ENCODE measurements at places on chromosomes 5 and 9. TPM values are rescaled to one million over a fixed set of nuclear protein-coding genes. Genes with fewer than 3 reads are reported as not detected.

GRCh38 chr9:76322810-76323209 is 71.4 kb downstream of the RFK start:
- no peak overlapping the region for H3K4me3 ChIP-seq
- no peak overlapping the region for H3K27ac ChIP-seq
- no peak for DNase-seq
- no peaks in the 10 kb centered on the region for H3K27me3 ChIP-seq
- H3K36me3 ChIP-seq = no peaks in the 10 kb centered on the region

GRCh38 chr9:136769710-136770191 is 5.4 kb upstream of the LCN15 start:
- peaks cover 5% of the 10 kb centered on the region for H3K27me3 ChIP-seq
- no peak overlapping the region for H3K27ac ChIP-seq
- H3K36me3 ChIP-seq = no peaks in the 10 kb centered on the region
- DNase-seq = peak; percentile 32

DNA sequence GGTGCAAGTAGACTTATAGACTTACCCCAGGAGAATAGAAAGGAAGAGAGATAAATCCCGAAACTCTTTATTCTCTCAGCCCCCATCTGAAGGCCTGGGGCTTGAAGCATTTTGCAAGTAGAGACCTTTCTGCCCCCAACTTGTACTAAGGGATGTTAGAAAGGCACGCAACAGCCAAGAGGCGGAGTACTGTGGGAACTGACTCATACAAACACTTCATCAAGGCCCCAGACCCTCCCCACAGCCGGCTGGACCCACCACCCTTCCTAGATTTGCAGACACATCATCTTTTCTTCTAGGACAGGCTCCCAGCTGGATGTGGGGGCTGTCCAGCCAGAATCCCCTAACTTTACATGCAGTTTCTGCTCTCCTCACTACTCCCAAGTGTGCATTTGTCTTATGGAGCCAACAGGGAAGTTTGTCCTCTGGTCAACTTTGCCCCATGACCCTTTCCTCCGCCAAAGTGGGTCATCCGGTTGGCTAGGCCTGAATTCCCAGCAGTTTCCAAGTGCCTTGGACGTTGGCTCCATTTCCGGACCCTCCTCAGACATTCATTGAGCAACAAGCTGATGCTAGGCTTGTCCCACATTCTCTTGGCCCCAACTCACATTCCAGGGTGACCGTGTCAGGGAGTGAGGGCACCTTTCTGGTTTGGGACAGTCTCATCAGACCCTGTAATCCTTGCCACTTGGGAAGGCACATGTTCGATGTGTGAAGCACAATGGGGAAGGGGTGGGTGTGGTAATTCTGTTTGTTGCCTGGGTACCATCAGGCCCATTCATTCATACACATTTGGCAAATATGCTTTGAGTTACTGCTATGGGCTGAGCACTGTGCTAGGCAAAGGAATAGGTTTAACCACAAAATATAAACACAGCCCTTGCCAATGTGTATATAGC is 64.6 kb downstream of the ABLIM3 start:
- H3K27ac ChIP-seq = no peak overlapping the region
- H3K27me3 ChIP-seq = no peaks in the 10 kb centered on the region
- H3K4me1 ChIP-seq = no peaks in the 10 kb centered on the region
- no peak for DNase-seq
- H3K36me3 ChIP-seq = no peaks in the 10 kb centered on the region

GRCh38 chr9:108168236-108168850 is 678.8 kb upstream of the KLF4 start:
- DNase-seq = no peak
- no peak overlapping the region for H3K27ac ChIP-seq
- no peaks in the 10 kb centered on the region for H3K36me3 ChIP-seq
- H3K4me1 ChIP-seq = no peaks in the 10 kb centered on the region
- no peaks in the 10 kb centered on the region for H3K27me3 ChIP-seq

DNA sequence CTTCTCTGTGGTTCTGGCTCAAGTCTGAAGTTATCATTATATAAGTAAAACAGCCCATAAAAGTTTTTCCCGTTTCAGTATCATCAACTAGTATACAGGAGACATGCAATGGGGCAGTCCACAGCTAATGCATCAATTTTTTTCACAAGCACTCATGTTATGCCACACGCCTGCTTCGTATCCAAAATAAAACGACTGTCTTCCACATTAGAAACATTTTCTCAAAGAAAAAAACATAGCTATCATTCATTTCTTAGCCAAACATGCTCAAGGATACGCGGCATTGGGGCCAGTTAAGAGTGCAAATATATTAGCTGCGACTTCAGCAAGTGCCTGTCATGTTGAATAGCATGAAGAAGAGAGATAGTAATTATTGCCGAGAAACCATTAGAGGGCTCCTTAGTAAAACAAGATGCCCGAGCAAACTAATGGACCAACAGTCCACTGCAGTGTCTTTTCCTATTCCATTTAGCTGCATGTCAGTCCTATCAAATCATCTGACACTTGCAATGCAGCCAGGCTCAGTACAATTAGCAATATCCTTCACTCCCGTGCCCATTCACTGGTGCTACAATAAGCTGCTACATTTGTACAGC is 68.5 kb downstream of the BNC2 start:
- H3K27ac ChIP-seq = no peak overlapping the region
- no peaks in the 10 kb centered on the region for H3K36me3 ChIP-seq
- H3K4me1 ChIP-seq = no peaks in the 10 kb centered on the region
- H3K27me3 ChIP-seq = no peaks in the 10 kb centered on the region

GRCh38 chr9:23938908-23939307 is 112.9 kb upstream of the ELAVL2 start:
- H3K27me3 ChIP-seq = no peaks in the 10 kb centered on the region
- DNase-seq = no peak
- H3K36me3 ChIP-seq = no peaks in the 10 kb centered on the region
- H3K4me3 ChIP-seq = no peak overlapping the region

DNA sequence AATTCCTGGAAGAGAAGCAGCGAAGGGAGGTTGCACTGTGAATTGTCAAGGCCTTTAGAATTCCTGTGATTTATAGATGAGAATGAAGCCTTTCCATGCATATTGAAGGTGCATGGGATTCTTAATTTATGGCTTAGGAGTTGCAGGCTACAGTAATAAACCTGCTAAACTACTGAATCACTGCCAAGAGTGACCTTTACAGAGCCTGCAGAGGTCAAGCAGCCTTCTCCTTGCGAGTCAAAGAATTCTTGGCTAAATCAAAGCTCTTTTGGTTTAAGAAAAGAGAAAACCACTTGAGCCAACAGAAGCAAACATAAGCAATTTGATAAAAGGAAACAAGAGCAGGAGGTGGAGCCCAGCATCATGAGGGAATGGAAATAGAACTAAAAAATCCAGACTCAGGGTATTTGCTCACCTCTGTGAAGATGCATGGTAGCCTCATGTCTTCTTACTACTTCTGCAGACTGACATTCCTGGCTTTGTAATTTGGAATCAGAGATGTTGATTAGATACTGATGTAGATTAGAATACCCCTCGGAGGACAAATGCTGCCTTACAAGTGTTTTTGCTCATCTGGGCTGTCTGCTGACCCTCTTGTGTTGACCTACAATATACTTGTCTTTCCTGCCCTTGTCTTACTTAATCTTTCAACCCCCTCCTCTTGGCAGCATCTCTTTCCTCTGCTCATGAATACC is 90.3 kb upstream of the IFNK start:
- H3K36me3 ChIP-seq = no peaks in the 10 kb centered on the region
- no peak overlapping the region for H3K27ac ChIP-seq
- DNase-seq = no peak
- H3K4me1 ChIP-seq = no peaks in the 10 kb centered on the region

GRCh38 chr9:93129286-93129685 is 4.8 kb downstream of the NINJ1 start:
- H3K27ac ChIP-seq = no peak overlapping the region
- H3K4me1 ChIP-seq = peaks cover 93% of the 10 kb centered on the region
- H3K4me3 ChIP-seq = no peak overlapping the region
- H3K36me3 ChIP-seq = peaks cover 12% of the 10 kb centered on the region

- H3K27ac ChIP-seq = no peak overlapping the region
- peaks cover 9% of the 10 kb centered on the region for H3K4me1 ChIP-seq
- H3K36me3 ChIP-seq = no peaks in the 10 kb centered on the region
- peaks cover 73% of the 10 kb centered on the region for H3K27me3 ChIP-seq
Measured at GRCh38 chr5:135489466-135490244, 37.5 kb upstream of the TIFAB start.

DNA sequence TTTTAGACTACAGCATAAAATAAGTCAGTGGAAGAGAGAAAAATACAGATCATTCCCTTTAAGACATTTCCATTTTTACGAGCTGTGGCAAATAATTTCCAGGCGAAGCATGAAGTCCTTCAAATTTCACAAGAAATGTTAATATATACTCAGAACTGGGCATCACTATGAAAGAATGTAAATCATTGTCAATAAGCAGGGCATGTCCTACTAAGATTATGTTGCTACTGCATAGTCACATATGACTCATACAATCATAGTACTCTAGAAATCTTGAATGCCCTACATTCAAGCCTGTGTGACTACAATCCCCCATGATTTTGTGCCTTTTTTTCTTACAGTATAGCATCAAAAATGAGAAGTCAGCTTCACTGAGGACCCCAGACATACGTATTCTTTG is 485.2 kb upstream of the FTMT start:
- H3K27ac ChIP-seq = no peak overlapping the region
- DNase-seq = no peak
- no peaks in the 10 kb centered on the region for H3K36me3 ChIP-seq
- no peak overlapping the region for H3K4me3 ChIP-seq

- H3K36me3 ChIP-seq = no peaks in the 10 kb centered on the region
- no peak overlapping the region for H3K27ac ChIP-seq
- no peak overlapping the region for H3K4me3 ChIP-seq
- H3K27me3 ChIP-seq = no peaks in the 10 kb centered on the region
- DNase-seq = no peak
- H3K4me1 ChIP-seq = no peaks in the 10 kb centered on the region
Measured at GRCh38 chr9:109652971-109653370, 127.0 kb upstream of the PALM2AKAP2 start.

DNA sequence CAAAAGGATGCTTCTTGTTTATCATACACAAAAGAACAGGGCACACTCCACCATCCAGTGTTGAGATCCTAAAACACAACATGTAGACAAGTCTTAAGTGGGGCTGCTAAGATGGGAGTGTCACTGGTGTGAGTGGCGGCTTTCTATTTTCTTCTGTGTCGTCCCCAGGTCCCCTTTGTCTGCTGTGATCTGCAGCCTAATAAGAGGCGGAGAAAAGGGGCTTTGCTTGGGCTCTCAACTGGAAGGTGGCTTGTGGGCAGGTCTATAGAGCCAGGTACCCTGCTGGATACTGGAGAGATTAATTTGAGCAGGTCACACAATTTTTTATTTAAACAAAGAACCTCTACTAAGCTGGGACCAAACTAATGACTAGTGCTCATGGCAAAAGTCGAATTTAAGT is 126.1 kb upstream of the SAP30L start:
- H3K4me1 ChIP-seq = no peaks in the 10 kb centered on the region
- H3K4me3 ChIP-seq = no peak overlapping the region
- H3K27me3 ChIP-seq = no peaks in the 10 kb centered on the region
- no peak overlapping the region for H3K27ac ChIP-seq

- no peak overlapping the region for H3K27ac ChIP-seq
- no peaks in the 10 kb centered on the region for H3K4me1 ChIP-seq
- H3K4me3 ChIP-seq = no peak overlapping the region
- H3K36me3 ChIP-seq = peaks cover 3% of the 10 kb centered on the region
- DNase-seq = no peak
- H3K27me3 ChIP-seq = no peaks in the 10 kb centered on the region
Measured at GRCh38 chr5:81247441-81247972, 14.4 kb downstream of the CKMT2 start.

DNA sequence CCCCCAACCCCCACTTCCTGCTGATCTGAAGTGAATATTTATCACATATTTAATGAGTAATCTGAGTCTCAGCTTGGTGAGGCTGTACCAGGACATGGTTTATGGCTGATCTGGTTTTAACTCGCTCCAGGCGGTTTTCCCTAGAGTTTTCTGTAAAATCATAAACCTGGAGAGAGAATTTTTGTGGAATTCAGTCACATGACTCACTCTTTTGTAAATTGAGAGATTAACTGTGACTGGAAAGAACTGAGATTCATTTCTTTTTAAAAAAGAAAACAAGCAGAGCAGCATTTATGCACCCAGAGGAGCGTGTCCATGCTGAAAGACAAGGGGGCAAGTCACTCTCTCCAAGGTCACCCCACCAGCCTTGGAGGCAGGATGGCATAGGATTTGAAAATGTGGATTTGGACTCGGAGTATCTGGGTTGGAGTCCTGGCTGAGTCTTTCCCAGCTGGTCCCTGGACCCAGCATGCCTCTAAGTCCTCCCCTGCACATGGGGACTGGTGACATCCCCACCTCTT is 81.8 kb downstream of the ZNF618 start:
- H3K27me3 ChIP-seq = peaks cover 2% of the 10 kb centered on the region
- H3K36me3 ChIP-seq = no peaks in the 10 kb centered on the region
- DNase-seq = no peak

- no peak overlapping the region for H3K4me3 ChIP-seq
- DNase-seq = no peak
- no peaks in the 10 kb centered on the region for H3K36me3 ChIP-seq
- no peak overlapping the region for H3K27ac ChIP-seq
- H3K27me3 ChIP-seq = no peaks in the 10 kb centered on the region
Measured at GRCh38 chr9:136563646-136564325, 17.9 kb upstream of the NOTCH1 start.

GRCh38 chr9:82890401-82890800 is 172.5 kb downstream of the RASEF start:
- no peaks in the 10 kb centered on the region for H3K27me3 ChIP-seq
- H3K4me3 ChIP-seq = no peak overlapping the region
- H3K36me3 ChIP-seq = no peaks in the 10 kb centered on the region
- no peak for DNase-seq
- H3K4me1 ChIP-seq = no peaks in the 10 kb centered on the region

DNA sequence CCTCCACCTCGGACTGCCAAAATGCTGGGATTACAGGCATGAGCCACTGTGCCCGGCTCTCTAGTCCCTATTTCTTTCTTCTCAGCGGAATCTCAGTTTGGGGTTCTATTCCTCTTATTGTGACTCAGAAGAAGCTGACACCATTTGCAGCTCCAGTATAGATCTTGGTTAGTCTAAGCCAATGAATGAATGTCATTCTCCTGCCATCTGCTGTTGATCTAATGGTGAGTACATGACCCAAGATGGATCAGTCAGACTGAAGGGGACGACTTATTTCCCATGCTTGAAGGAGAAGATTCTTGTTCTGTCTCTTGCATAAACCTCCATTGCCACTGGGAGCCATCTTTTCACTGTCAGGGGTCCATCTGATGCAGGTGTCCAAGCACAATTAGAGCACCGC is 76.0 kb upstream of the KLF9 start:
- no peak for DNase-seq
- no peaks in the 10 kb centered on the region for H3K36me3 ChIP-seq
- no peak overlapping the region for H3K27ac ChIP-seq
- peaks cover 4% of the 10 kb centered on the region for H3K4me1 ChIP-seq

DNA sequence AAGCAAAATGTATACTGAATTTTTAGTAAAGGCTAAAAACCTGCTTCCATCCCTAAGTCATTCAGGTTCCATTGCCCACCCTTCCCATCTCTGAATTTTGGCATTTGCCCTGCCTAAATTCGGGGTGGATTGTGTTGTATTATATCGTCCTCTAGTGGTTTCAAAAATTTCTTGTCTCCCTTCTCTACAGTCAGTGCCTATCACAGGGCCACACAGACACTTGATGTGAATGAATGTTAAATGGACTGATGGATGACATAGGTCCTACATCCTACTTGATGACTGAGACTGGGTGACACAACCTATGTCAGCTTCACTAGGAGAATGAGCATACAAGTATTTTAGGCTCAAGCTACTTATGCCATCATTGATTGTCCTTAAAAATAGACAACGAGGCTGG is 45.6 kb upstream of the SLC30A5 start:
- no peak for DNase-seq
- H3K27me3 ChIP-seq = no peaks in the 10 kb centered on the region
- no peaks in the 10 kb centered on the region for H3K36me3 ChIP-seq
- no peak overlapping the region for H3K27ac ChIP-seq
- H3K4me3 ChIP-seq = no peak overlapping the region

FOXI1 gene
- not detected for total RNA-seq

SLC34A3 gene
- total RNA-seq = not detected

TYRP1 gene
- not detected for total RNA-seq

GRXCR2 gene
- not detected for total RNA-seq

SMIM33 gene
- 0.08 TPM for total RNA-seq
